ENCODE measurements at places on chromosomes 1 and 21.
A peak's percentile ranks its signal among the peaks of the same experiment; 100 is the strongest.

DNA sequence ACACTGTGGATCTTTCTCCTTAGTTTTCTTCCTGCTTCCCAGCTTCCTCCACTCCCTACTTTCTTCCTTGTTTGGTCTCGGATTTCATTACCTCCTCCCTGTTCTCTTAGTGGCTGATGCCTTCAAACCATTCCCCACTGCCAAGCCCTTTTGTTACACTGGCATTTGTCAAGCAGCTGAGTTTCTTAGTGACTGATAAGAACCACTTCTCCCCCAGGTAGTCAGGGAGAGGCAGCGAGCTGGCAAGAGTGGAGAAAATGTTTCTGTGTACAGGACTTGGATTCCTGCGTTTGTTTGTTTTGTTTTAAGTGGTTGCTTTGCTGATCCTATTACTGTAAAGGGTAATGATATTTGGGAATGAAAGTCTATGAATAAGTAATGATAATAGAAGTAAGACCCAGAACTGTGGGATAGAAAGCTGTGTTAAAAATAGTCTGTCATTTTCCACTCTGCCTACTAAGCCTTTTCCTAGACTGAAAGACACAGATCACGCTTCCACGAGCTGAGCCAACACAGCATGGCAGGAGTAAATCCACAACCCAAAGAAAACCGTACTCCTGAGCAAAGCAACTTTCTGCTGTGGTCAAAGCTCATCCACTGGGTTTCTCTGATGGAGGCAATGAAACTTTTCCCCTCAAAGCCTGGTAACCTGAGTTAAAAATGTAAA is 10.1 kb upstream of the SERTAD4 start:
- DNase-seq = no peak

DNA sequence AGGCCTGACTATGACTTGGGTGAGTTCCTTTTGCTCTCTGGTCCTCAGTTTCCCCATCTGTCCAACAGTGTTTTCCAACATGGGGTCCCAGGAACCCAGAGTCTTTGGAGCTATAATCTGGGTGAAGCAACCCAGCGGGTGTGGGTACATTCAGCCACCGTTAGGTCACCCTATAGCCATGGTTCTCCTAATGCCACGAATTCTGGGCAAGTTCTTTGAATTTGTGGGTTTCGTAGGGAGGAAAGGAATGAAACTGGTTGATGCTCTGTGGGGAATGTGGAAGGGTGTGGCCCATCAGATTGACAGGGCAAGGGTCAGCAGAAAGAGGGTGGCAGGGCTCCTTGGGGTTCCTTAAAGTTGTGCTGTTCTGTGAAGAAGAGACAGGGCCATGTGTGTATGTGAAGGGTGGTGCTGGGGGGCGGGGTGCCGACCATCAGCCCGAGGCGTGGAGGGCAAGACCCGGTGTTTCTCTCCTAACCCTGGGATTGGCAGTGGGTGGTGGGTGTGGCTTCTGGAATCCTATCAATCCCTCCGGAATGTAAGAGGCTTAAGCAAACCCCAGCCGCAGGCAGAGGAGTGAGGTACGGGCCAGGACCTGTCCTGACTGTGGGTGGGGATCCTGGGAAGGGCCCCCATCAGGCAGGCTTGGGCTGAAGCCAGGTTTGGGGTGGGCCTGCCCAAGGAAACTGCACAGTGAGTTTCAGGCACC is 35.5 kb upstream of the ZNF362 start:
- no peak for DNase-seq

DNA sequence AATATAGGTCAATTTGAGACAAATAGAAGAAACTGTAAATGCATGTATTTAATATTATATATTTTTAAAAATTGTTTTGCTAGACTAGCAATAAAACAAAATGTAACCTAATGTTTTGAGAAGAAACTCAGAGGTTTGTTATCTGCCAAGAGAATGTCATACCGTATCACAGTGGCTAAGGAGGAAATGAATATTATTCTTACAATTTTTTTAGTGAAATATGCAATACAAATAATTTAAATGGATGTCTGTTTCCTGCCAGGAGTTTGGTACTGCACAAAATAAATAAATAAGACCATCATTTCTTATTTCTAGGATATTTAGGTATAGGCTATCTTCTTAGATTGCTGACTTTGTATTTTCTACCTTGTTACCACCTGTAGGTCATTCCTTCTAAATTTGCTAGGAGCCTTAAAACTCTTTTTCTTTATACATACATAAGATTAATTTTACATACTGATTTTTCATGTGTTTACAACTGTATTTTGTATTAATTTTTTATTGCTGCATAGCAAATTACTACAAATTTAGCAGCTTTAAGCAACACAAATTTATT is 113.6 kb downstream of the NEK7 start:
- no peak for DNase-seq

DNA sequence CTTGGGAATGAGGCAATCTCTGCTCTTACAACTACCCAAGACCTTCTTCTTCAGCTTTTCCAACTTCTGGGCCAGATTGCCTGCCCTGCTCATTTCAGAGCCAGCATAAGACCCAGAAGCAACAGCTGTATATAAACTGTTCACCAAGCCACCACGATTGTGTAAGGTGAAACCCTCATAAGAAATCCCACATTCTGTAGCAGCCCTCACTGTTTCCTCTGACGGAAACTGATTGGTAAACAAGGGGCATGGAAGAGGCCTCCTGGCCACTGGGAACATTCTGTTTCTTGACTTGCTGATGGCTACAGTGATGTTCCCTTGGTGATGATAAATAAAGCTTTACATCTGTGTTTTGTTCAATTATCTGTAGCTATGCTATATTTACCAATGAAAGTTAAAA is 39.7 kb upstream of the EXO1 start:
- DNase-seq = no peak

- peak; percentile 77 for DNase-seq
These were observed 142.0 kb upstream of the ZNHIT6 start for GRCh38 chr1:85850238-85850637.
